ENCODE measurements at places on chromosomes 2 and 18.
A peak's percentile ranks its signal among the peaks of the same experiment; 100 is the strongest.

GRCh38 chr18:76416911-76417310 is 78.1 kb downstream of the ZNF516 start:
- DNase-seq = peak; percentile 63

- no peak for DNase-seq
Measured at GRCh38 chr2:42786561-42787345, 5.6 kb downstream of the HAAO start.

DNA sequence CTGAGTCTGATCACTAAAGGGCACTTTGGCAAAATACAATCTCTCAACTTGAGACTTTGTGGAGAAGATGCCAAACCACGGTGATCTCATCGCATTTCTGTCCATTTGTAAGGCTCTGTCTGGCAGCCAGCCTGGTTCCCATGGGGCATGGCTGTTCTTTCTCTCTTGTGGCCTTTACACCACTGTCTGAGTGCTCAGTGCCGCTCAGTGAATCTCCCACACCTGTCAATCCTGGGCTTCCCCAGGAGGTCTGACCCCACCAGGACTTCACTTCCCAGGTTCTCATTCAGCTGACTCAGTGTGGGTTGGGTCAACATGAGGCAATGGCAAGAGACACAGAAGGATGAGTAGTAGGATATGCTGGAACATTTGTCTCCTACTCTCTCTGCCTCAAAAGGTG is 96.8 kb upstream of the TRIB2 start:
- peak; percentile 57 for DNase-seq

DNA sequence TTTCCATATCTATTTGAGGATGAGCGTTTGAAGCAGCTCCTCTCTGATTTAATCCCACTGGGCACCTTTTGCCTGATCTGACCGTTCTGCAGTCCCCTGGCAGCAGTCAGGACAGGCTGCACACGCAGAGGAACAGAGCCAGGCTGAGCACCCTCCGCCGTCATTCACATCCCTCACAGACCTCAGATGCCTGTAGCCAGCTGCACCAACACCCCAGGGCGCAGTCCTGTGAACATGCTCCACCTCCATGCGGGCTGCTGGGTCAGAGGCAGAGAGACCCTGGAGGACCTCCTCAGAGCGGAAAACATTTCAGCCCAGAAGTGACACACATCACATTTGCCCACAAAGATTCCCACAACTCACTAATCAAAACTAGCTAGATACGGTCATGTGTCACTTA is 146.1 kb downstream of the SEPTIN10 start:
- DNase-seq = no peak

DNA sequence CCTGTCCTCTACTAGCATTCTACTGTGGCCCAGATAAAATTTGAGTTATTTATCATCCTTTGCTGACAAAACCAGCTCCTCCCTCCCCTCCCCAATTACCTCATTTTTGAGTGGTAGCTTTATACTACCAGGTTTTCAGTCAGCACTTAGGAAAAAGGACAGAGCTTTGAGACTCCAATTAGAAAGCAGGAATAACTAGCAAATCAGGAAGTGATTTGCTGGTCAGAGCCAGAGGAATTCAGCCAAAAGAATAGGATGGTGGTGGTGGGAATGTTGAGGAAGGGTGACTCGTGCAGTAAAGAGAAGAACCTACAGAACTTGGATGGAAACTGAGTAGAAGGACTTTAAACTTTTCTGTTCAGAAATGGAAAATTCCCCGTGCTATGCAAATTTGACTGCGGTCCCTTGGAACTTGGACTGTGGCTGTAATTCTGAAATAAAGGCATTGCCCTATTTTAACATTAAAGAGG is 3.7 kb downstream of the MYL12B start:
- DNase-seq = no peak

Data from psoas muscle (tissue), 8 donors.